ENCODE measurements at places on chromosomes 16 and 17.

DNA sequence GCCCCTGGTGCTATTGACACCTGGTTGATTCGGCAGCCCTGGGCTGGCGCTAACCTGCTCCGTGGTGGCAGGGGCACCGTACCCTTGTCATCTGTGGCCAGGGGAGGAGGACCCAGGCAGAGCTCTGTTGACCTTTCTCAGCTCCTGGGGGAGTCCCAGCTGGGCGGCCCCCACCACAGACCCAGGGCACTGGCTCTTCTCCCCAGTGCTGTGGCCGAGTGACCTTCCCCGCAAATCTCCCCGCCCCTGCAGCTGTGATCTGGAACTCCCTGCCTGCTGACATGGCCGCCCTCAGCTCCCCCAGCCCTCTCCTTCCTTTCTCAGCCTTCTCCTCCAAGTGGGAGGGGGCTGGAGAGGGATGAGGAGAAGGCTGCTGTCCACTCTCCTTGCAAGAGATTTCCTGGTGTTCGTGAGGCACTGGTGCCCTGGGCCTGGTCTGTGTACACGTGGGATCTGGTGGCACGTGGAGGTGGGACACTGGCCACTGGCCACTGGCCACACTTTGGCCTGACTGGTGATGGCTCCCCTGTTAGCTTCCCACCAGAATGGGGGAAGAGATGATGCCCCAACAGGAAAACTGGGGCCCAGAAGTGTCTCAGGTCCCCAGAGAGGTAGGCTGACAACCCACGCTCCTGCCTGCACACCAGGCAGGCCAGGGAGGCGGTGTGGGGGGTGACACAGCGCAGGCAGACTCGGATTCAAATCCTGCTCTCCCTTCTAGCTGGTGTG lies 8.2 kb downstream of the FMNL1 start:
- DNase-seq: peak; percentile 92

- DNase-seq: no peak
Observed at GRCh38 chr16:54846766-54847165, 83.9 kb upstream of the IRX5 start.

GRCh38 chr17:28878981-28879380 lies 18.6 kb downstream of the FLOT2 start:
- DNase-seq: no peak

DNA sequence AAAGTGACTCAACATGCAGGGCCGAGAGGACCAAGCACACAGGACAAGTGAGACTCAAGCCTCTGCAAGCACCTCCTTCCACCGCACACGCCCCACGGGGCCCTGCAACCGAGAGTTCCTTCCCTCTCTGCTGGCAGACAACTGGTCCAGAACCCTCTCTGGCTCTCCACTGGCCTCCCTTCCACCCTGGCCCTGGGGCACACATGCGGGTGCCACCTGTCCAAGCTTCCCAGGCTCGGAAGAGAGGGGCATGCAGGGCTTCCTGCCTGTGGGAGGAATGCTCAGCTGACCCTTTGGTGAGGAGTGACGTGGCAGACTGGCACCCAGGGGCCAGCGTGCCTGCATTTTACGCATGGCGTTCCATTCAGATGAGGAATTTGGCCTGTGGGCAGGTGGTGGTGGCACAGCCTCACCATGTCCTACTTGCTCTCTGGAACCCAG lies 59.8 kb downstream of the PIPOX start:
- no peak for DNase-seq

GRCh38 chr17:39845052-39845846 lies 18.9 kb downstream of the IKZF3 start:
- no peak for DNase-seq

- no peak for DNase-seq
Observed at GRCh38 chr16:57534881-57535658, 1.3 kb downstream of the CCDC102A start.

GRCh38 chr17:47966079-47966519 lies 4.8 kb upstream of the CDK5RAP3 start:
- no peak for DNase-seq

GRCh38 chr17:77622647-77623046 lies 335.9 kb upstream of the TNRC6C start:
- DNase-seq: no peak

- DNase-seq: no peak
Observed at GRCh38 chr17:42878123-42878880, 22.3 kb upstream of the G6PC1 start.

- no peak for DNase-seq
Observed at GRCh38 chr16:16131659-16132058, 91.6 kb downstream of the ABCC6 start.

DNA sequence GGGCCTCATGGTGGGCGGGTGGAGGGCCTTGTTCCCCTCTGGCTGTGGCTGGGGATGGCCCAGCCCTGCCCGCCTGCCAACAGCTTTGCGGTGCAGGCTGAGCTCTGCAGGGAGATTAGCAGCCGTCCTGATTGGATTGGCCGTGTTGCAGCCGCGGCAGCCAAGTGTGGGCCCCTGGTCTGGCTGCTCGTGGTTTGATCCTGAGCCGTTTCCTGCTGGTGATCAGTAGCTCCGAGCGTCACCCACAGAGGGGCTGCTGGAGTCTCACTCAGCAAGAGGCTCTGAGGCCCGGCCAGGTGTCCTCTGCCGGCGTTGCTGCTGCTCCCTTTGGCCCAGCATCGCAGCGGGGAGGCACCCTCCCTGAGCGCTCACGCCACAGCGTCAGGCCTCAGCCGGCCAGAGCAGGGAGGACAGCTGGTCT lies 32.5 kb downstream of the BAIAP2 start:
- no peak for DNase-seq

GRCh38 chr17:76527430-76528111 lies 9.9 kb downstream of the CYGB start:
- peak; percentile 31 for DNase-seq

DNA sequence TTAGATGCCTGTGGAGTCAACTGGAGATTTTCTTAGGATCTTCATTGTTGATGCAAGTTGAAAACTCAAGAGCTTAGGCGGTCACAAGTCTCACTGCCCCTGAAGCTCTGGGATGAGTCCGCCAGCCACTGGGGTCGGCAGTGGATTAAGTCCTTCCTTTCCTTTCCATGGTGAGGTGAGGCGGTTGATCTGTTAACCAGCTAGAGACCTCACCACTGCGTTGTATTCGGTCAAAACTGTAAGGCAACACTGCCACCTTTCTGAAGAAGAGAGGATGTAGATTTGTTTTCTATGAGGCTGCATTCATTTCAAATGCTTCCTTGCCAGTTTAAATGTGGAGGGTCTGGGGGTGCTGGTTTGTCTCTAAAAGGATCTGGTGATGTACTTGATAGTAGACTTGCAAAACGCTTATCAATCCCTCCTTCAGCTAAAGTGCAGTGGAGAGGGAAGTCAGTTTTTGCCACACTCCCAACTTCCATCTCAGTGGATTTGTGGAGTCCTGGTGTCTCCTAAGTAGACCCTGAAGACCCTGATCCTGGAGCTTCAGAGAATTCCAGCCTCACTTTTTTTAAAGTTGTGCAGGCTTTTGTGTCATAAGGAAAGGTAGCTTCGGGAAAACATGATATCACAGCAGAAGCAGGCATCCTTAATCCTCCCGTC lies 1.7 kb downstream of the MYOCD start:
- DNase-seq: no peak

GRCh38 chr17:78263736-78264340 lies 32.4 kb downstream of the TMEM235 start:
- no peak for DNase-seq

- DNase-seq: no peak
Observed at GRCh38 chr17:43028221-43028861, 3.3 kb downstream of the RND2 start.

- DNase-seq: no peak
Observed at GRCh38 chr16:12557786-12558185, 245.9 kb downstream of the CPPED1 start.

DNA sequence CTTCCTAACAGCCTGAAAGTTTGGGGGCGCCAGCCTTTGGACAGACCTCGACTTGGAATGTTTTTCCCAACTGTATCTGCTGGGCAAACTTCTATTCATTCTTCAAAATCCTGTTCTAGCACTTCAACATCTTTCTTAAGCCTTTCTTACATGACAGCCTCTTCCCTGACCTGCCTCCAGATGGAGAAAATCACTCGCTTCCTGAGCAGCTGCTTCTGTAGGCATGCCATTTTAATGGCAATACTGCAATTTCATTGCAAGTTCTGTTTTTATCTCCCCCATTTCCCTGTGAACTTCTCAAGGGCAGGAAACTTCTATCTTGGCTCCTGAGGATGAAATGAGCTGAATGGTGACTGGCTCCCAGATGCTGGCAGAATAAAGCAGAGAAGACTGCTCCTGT lies 128.8 kb upstream of the ASIC2 start:
- no peak for DNase-seq

DNA sequence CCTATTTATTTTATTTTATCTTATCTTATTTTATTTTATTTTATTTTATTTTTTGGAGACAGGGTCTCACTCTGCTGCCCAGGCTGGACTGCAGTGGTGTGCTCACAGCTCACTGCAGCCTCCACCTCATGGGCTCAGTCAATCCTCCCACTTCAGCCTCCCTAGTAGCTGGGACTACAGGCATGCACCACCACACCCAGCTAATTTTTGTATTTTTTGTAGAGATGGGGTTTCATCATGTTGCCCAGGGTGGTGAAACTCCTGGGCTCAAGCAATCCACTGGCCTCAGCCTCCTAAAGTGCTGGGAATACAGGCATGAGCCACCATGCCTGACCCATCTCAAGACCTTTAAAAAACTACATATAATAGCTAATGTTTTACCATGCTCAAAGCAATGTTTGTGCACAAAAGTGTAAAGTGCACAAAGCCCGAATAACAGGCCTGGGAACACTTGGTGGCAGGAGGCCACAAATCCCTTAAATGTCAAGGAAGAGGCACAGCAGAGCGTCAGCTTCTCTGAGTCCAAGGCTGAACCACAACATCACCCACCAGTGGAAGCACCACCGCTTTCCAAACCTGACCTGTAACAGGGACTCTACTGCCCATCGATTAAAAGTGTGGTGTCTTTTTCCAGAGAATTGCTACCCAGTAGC lies 30.6 kb upstream of the SLC39A11 start:
- no peak for DNase-seq

DNA sequence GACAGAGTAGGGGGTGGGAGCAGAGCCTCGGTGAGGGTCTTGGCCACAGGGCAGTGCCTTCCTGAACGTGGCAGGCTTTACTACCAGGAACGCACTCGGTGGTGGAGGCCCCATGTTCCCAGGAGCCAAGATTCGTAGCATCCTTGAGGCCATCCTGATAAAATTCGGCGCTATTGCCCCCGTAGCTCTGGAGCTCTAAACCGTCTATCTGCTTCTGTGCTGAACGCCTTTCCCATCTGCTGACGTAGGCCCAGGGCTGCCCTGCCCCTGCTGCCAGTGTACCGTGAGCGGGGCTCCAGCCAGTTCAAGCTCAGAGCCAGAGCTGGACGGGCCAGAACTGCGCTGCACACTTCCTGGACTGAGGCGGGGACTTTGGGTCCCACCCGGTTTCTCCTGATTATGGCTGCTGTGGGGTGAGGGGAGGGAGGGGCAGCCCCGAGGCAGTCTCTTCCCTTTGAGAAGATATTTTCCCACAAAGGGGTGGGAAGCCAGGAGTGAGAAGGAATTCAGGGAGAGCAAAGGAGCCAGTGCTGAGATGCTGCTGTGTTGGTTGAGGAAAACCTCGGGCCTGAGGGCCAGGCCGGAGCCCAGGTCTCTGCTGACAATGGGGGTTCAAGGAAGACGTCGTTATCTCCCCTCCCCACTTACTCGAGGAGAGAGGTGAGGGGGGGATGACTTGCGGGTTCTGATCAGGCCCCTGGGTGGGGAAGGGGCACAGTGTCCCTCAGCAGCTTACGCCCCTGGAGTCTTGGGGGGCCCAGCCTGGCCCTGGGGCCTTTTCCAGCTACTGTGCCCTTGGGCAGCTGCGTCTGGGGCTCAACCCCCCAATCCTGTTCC lies 29.4 kb downstream of the OR1D5 start:
- DNase-seq: no peak

DNA sequence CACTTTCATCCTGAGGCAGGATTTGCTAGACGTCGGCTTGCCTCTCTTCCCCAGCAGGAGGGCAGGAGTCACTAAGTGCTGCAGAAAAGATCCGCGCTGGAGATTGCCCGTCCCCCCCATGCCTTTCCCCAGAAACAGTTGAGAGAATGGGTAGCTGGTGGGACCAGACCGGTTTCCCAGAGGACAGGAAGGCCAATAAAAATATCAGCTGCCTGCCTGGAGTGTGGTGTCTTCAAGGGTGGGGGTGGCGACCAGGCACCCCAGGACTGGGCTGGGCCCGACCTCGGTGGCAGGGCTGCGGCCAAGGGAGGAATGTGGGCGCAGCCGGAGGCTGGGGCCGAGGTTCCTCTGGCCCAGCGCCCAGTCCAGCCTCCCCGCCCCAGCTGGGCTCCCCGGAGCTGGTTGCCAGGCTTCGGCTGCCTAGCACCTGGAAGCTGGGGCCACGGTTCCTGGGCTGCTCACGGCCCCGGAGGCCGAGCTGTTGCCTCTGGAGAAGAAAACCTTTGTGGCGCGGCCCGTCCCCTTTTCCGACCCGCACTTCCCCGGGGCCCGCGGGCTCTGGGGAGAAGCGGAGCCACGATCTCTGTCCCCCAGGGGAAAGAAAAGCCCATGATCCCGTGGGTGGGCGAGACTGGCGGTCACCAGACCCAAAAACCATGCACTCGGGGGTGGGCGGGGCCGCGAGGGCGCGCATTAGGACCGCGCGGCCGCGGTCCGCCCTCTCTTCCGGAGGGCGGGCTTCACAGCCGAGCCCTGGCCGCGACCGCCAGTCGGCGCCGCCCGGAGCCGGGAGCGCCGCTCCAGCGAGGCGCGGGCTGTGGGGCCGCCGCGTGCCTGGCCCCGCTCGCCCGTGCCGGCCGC lies at the start of gene TRAF4:
TSS of gene TRAF4 (plus strand) at position 769 of the 861 bp plus-strand sequence. CDS start 102 bp downstream, outside the sequence.
- peak; percentile 87 for DNase-seq

- peak; percentile 79 for DNase-seq
Observed at GRCh38 chr17:570388-570787, 144.3 kb downstream of the VPS53 start.

DNA sequence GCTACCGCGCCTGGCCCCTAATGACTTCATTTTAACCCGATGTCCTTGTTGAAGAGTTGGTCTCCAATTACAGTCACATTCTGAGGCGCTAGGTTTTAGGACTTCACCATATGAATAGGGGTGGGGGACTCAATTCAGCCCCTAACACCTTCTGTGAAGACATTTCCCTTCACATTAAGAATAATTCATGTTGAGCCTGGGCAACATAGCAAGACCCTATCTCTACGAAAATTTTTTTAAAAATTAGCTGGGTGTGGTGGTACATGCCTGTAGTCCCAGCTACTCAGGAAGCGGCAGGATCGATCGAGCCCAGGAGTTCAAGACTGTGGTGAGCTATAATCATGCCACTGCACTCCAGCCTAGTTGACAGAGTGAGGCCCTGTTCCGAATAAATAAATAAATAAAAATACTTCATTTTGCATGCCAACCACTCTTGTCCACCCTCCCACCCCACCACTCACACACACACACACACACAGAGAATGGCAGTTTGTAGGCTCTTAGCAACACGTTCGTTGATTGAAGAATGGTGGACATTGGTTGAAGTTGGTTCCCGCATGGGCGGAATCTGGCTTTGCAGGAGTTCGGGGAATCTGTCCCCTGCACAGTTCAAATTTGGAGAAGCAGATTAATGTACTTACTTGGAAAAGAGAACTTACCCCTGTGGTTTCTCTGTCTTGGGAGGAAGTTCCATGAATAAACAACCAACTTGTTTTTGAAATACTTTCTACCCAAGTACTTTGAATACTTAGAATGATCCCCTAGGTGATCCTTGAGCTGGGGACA lies 27.8 kb upstream of the TVP23A start:
- DNase-seq: peak; percentile 87

Measured in inflammatory macrophage treated with lipopolysaccharide for 1 hour (primary cell).